ENCODE measurements at places on chromosomes 3 and 15.

- no peak for DNase-seq
Measured at GRCh38 chr3:99317201-99317600, 321.2 kb upstream of the COL8A1 start.

GRCh38 chr3:124620600-124621063 lies 109.6 kb upstream of the UMPS start:
- DNase-seq, result peak; percentile 79

GRCh38 chr15:87129916-87130315 lies 1050.2 kb downstream of the AGBL1 start:
- DNase-seq, result peak; percentile 44

DNA sequence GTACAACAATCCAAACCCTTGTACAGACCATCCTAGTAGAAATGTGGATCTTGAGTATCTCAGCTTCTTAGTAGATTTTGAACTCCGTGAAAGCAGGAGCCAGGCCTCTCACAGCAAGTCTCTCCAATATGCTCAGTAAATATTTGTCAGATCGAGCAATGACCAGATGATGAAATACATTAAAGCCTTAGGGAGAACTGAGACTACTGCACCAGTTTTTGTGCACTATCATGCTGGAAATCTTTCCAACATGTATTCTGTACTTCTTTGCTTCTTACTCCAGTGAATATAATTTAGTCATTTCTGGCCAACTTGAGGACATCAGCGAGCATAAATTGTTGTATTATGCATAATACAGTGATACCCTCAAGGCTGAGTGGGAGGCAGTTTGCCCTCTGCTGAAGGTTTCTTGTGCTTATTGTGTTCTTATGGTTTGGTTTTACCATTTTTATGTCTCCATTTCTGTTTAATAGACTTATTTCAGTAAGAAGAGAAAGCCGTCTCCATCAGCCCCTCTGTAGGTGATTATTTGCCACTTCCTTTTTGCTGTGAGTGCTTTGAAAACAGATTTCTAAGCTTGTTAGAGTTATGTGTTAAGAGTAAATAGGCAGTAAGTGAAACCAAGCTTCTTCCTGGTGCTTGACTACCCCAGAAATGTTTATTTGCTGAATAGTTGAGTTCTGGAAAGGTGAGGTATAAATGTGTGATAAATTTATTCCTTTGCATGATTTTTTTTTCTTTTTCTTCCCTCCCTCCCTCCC lies 147.1 kb downstream of the PGPEP1L start:
- DNase-seq, result no peak

GRCh38 chr3:152496286-152496685 lies 227.6 kb downstream of the MBNL1 start:
- no peak for DNase-seq

- no peak for DNase-seq
Measured at GRCh38 chr3:50660386-50660785, 14.3 kb upstream of the DOCK3 start.

DNA sequence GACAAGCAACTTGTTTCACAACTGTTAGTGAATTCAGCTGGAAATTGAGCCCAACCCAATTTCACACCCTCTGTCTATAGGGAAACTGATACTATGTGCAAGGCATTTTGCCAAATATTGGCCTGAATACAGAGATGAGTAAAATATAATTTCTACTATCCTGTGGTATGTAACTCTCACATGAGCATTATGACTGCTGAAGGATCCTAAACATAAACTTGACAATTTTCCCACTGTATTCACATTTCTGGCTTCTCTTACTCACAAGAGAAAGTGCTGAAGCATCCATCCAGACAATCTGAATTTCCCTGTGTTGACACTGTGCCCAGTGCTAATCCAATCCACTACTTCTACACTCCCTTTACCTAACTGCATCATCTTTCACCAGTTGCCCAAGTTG lies 28.4 kb downstream of the SERPINI2 start:
- no peak for DNase-seq

DNA sequence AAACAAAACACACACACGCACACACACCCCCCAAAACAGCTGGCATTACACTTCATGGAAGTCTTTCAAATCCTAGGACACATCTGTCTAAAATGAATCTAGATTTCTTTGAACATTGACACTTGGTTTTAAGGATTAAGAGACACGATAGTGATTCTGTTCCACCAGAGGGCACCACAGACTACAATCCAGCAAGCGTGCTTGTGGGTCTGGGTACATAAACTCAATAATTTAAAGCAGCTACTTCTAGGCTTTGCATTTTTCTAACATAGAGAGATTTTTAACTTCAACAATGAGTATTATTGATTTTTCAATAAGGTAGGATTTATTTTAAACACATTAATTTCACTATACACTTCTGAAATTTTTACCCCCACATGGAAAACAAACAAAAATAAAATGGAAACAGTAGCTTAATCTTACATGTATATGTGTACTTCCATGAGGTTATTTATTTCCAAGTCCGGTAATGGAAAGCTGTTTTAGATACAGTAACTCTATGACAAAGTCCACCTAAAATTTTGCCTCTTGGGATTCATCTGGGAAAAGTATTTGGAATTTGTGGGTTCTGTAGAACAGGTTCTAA lies 564.0 kb upstream of the TGFBR2 start:
- DNase-seq, result peak; percentile 62

- peak; percentile 87 for DNase-seq
Measured at GRCh38 chr15:64702816-64703631, 72.4 kb downstream of the RBPMS2 start.

- DNase-seq, result peak; percentile 21
Measured at GRCh38 chr15:44545913-44546802, 9.2 kb downstream of the EIF3J start.

GRCh38 chr3:71806736-71807135 lies 21.8 kb upstream of the PROK2 start:
- peak; percentile 6 for DNase-seq

DNA sequence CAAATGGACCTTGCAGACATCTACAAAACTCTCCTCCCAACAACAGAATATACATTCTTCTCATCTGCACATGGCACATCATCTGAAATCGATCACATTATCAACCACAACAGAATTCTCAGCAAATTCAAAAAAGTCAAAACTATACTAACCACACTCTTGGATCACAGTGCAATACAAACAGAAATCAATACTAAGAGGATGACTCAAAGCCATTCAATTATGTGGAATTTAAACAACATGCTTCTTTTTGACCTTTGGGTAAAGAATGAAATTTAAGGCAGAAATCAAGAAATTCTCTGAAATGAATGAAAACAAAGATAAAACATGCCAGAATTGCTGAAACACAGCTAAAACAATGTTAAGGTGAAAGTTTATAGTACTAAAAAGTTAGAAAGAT lies 358.1 kb downstream of the NSUN3 start:
- DNase-seq, result peak; percentile 15

DNA sequence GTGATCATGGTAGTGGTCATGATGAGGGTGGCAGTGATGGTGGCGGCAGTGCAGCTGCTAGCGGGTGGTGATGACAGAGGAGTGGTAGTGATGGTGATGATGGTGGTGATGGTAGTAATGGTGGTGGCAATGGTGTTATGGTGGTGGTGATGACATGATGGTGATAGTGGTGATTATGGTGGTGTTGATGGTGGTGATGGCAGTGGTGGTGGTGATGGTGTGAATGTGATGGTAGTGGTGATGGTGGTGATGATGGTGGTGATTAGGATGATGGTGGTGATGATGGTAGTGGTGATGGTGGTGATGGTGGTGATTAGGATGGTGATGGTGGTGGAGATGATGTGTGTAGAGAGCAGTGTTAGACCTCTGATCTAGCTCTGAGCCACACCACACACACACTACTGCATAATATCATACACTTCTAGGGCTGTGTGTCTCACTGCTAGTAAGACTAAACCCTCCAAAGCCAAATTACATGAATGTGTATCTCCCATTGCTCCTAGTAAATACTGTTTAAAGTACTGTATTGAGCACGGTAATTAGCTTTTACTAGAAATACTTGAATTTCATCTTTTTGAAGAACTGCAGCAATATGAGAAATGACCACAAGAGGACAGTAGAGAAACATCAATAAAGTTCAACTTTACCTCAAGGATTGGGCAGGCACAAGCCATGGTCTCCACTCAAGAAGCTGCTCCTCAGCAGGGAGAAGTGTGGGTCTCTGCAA lies 28.8 kb downstream of the TMED3 start:
- DNase-seq, result peak; percentile 28

DNA sequence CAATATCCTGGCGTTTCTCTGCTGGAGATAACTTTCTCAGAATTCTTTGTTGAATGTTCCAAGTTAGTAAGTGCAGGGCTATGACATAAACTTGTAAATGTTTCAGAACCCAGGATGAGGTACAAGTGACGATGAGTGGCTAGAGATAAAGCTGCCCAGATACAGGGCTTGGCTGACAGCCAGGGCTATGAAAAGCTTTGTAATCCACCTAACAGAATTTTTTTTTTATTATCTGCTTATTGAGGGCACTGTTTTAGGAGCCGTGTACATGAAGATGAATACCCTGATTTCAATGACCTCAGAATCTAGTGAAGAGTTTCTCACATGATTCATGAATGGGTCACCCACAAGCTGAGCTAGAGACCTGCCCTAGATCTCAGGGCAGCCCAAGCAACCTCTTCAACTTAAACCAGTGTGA lies 431.4 kb downstream of the DIPK2A start:
- DNase-seq, result peak; percentile 72

GRCh38 chr15:54026891-54027290 lies 48.6 kb downstream of the UNC13C start:
- DNase-seq, result peak; percentile 10

- no peak for DNase-seq
Measured at GRCh38 chr3:151722856-151723255, 10.9 kb upstream of the AADACL2 start.

DNA sequence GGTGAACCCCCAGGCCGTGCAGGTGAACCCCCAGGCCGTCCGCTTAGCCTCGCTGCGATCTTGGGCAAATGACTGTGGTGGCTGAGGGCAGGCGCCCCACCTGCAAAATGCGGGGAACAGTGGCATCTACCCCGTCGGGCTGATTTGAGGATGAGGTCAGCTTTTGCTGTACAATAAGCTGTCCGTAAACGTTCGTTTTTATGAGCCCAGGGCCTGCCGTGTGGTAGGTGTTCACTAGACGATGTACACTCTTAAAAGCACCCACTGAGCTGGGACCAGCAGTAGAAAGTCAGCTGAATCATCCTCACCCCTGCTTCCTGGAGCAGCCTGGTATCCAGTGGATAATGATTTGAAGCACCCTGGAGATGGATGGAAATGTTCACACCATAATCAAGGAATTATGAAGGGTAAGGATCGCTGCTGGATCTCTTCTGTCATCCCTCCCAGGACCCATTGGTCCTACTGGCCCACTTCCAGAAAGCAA lies 943 bp upstream of the PCSK6 start:
- no peak for DNase-seq

- DNase-seq, result no peak
Measured at GRCh38 chr3:105907777-105908176, 39.0 kb upstream of the CBLB start.

DNA sequence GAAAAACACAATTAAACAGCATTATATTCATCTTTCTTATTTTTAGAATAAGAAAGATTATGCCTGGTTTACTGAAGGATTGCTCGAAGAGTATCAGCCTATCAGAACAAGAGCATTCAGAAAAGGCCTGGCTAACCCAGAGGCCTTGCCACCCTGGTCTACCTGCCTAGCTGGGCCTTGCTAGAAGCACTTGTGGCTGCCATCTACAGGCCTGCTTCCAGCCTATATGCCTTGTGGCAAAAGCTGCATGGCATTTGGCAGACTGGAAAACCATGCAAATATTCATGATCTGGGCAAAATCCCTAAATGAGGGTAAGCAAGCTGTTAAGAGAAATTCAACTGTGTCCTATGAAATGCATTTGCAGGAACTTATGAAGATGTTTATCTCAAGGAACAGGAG lies 9.3 kb upstream of the ATP13A4 start:
- no peak for DNase-seq

GRCh38 chr3:159322322-159322939 lies 520.6 kb downstream of the MFSD1 start:
- peak; percentile 55 for DNase-seq

DNA sequence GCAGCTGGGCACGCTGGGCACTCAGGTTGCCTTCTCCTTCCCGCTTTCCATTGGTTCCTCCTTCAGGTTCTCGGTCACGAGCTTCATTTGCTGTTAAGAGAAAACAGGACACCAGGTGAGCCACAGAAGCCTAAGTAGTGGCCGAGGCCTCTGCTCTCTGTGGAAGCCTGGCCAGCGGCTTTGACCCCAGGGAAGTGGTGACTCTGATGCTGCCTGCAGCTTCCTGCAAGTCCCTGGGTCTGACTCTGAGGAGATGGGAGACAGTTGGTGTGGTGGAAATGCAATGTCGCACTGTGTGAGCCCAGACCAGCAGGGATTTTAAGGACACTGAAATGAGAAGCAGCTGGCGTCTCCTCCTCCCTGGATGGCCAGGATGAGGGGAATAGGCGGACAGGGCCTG lies 80.5 kb downstream of the SNRK start:
- no peak for DNase-seq

GRCh38 chr3:142628801-142629200 lies 32.6 kb downstream of the PLS1 start:
- no peak for DNase-seq

DNA sequence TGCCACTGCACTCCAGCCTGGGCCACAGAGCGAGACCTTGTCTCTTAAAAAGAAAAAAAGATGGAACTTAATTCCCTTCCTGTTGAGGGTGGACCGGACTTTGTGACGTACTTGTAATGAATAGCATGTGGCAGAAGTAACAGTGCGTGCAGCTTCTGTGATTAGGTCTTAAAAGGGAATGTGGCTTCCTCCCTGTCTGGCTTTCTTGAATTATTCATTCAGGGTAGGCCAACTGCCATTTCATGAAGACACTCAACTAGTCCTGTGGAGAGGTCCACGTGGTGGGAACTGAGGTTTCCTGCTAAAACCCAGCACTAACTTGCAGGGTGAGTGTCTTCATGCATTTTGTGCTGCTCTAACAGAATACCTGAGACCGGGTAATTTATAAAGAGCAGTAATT lies 98.9 kb upstream of the PIAS1 start:
- DNase-seq, result no peak

Data from HT1080 (cell line).